Keratinocyte (primary cell): ENCODE measurements at places on chromosomes 1 and 21. TPM values are rescaled to one million over a fixed set of nuclear protein-coding genes. Genes with fewer than 3 reads are reported as not detected.

The PRPF38B gene
- 21.7 to 41.0 TPM (median 25.6 TPM) in 3 replicates for polyA plus RNA-seq

The CFHR2 gene
- not detected in 3 replicates for polyA plus RNA-seq

The EPHA8 gene
- polyA plus RNA-seq, result 0.25 to 8.2 TPM (median 1.0 TPM) in 3 replicates

The FNBP1L gene
- polyA plus RNA-seq, result 13.0 to 22.9 TPM (median 16.6 TPM) in 3 replicates

The ADAMTS4 gene
- 0.22 to 0.36 TPM (median 0.35 TPM) in 3 replicates for polyA plus RNA-seq

The NHLH2 gene
- 0.19 to 0.27 TPM (median 0.21 TPM) in 3 replicates for polyA plus RNA-seq

The NBPF4 gene
- not detected in 3 replicates for polyA plus RNA-seq

The NHLH1 gene
- polyA plus RNA-seq, result 0.10 to 0.17 TPM (median 0.13 TPM) in 3 replicates

The SMCP gene
- polyA plus RNA-seq, result 0.08 to 0.53 TPM in 2 of 3 replicates, not detected in the other

The REN gene
- polyA plus RNA-seq, result 0.05 TPM in 1 of 3 replicates, not detected in the others

DNA sequence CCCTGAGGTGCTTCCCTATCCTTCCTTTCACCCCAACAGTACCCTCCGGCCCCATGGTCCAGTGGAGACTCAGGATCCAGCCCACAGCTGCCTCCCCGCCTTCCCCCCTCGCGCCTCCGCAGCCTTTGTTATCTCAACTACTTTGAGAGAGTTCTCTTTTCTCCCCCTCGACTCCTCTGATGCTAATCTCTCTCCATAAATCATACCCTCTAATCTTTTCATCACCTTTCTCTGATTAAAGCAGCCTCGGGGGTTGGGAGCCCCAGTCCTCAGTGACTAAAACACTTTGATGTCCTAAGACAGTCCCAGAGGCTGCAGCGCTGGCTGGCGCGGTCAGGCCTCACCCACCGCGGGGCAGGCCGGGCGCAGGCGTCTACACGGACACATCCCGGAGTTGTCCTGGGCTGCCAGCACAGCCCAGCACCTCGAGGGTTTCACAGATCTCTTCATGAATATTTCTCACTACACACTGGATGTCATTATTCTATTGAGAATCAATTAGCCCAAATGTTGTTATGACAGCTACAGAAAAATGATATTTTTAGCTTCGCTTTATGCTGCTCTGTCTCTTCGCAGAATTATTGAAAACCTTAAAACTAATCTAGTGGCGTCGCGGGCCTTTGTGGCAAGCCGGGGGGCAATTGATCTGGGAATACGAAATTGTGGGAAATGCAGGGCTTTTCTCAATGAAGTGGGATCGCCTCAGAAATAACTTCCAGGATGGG lies 289.5 kb downstream of the RRAGC start:
- no peak for DNase-seq

GRCh38 chr1:157551694-157552693 lies at the start of gene FCRL5:
Gene FCRL5 (minus strand): TSS chr1:157552515. CDS start chr1:157552362, 153 bp downstream.
- no peak for DNase-seq

GRCh38 chr21:35503671-35504070 lies 454.6 kb upstream of the RUNX1 start:
- DNase-seq, result no peak

DNA sequence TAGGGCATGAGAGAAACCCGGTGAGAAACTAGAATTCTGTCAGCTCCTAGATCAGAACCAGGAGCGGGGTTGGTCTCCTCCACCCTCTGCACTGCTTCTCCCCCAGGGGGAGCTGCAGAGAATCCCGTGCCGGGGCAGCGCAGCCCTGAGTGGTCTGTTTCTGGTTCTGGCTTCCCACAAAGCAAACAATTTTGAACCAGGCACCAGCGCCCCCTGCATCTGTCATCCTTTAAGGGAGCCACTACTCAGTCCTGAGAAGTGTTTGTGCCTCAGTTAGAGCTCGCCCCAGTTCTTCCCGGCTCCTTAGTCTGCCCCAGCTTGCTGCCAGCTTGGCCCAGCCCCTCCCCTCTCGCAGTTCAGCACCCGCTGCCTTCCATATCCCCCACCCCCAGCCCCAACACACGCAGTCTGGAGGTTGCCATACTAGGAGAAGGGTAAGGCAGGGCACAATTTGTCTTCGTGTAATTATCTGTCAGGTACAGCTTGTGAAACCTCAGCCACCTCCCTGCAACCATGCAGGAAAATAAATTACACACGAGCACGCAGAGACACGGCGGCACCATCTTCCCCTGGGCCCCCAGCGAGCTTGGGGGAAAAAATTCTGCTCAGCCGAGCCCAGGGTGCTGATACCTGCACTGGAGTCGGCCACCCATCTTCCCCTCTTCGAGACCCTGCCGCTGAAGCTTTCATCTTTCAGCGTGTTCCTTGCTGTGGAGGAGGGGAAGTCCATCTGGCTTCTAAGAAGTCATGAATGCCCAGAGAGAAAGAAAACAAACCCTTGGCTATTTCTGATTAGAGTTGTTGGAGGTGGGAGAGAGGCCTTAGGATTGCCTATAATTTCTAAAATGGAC lies 62.6 kb upstream of the CD1D start:
- DNase-seq, result no peak

GRCh38 chr1:160127865-160128523 lies 12.4 kb downstream of the ATP1A2 start:
- no peak for DNase-seq

GRCh38 chr1:213119794-213120193 lies 68.8 kb downstream of the RPS6KC1 start:
- no peak for DNase-seq

DNA sequence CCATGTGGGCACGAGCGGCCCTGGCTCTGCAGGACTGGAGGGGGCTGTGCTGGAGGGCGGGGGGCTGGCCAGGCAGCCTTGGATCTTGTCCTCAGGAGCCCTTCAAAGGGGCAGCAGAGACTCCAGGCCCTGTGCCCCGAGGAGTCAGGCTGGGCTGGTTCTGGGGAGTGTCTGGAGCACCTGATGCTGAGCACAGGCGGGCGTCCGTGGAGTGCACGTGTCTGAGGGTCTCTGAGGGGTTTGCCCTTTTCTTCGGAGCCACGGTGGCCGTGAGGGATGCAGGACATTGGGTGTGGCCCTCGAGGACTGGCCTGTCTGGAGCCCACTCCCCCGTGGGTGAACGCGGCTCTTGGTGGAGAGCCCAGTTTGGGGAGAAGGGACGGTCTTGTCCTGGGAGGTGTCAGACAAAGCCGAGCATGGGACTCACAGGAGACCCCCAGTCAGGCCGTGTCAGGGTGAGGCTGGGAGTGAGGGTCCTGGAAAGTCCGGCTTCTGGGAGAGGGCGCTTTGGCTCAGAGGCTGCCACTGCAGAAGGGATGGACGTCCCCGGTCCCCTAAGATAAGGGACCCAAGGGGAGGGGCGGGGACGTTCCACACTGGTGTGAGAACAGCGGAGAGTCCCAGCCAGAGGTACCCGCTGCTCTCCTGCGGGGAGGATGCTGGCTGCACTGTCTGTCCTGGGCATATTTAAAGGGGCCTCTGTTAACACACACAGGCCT lies 60.8 kb downstream of the COL18A1 start:
- no peak for DNase-seq

DNA sequence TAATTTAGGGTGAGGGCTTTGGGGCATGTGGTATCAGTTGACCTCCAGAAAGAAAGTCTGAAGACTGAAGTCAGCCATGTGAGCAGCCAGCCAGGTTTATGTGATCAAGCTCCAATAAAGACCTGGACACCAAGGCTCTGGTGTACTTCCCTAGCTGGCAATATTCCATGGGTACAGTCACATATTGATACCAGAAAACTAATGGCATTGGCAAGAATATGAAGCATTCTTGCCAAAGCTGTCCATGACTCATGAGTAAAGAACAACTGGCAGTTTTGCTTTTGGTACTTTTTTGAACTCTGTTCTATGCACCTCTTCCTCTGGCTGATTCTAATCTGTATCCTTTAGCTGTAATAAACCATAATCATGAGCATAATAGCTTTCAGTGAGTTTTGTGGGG lies 415.3 kb upstream of the CAMK1G start:
- DNase-seq, result peak; percentile 63

GRCh38 chr1:177744906-177745305 lies 225.0 kb downstream of the SEC16B start:
- DNase-seq, result no peak

DNA sequence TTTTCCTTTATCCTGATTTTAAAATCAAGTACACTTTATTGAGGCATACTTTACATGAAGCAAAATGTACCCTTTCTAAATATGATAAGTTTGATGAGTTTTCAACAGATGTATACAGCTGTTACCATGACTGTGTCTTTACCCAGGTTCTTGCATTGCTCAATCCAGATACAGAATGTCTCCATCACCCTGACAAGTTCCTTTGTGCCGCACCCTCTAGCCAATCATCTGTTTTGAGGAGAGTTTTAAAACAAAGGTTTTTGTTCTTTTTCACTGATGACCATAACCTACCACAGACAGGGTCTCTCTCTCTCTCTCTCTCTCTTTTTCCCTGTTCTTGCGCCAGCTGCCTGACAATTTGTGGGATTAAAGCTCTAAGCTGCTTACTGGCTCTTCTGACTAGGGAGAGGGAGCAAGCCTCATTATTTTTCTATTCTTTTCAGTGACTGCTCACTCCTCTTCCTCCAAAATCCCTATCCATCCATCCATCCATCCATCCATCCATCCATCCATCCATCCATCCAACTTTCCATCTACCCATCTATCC lies 1.2 kb upstream of the KCNE1 start:
- DNase-seq, result no peak

GRCh38 chr1:220797044-220797443 lies 10.3 kb downstream of the MTARC1 start:
- DNase-seq, result no peak

GRCh38 chr1:93652323-93652949 lies 29.2 kb downstream of the BCAR3 start:
- DNase-seq, result no peak

DNA sequence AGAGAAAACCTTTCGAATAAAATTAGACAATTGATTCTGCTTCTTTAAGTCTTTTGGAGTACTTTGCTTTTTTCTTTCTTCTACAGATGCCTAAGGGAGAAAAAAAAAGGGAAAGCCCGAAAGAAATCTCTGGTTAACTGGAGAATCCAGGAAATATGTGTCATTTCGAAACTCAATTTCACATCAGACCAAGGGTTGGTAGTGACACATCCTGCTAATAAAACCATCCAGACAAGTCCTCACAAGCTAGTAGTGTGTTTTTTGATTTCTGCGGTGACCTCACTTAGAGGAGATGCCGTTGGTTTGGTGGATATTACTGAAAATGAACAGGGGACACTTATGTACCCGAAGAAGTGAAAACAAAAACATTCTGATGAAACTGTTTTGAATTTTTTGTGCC lies 726.5 kb upstream of the ADAMTS5 start:
- DNase-seq, result peak; percentile 68

GRCh38 chr21:31446226-31446855 lies 102.3 kb upstream of the TIAM1 start:
- no peak for DNase-seq

DNA sequence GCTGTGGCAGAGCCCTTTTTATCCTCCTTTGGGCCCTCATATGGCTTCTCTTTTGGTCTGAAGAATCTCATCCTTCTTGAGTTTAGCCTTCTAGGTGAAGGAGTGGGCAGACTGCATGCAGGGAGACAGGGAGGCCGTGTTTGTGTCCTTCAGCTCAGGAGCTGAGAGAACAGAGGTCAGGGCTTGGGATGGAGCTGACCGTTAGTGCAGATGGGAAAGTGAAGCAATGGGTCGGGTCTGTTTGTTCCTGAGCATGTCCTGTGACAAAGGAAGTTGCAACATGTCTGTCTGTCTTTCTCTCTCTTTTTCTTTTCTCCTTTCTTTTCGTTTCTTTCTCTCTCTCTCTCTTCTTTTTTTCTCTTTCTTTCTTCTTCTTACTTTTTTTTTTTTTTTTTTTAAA lies 14.9 kb downstream of the MAPKAPK2 start:
- no peak for DNase-seq

- DNase-seq, result no peak
Measured at GRCh38 chr1:118949315-118949714, 38.8 kb downstream of the TBX15 start.

DNA sequence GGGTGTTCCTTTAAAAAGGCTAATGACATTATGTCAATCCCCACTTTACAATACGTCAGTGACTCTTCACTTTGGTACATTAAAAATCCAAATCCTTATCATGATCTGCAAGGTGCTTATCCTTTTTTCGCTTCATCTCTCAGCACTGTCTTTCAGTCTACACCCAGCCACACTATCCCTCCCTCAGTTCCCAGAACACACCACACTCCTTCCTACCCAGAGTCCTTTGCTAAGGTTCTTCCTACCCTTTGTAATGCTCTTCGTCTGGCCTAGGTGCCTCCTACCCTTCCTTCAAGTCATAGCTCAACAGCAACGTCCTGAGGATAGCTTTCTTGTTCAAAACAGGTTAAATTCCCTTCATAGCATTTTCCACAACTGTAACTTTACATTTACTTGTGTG lies 152.6 kb downstream of the RERE start:
- no peak for DNase-seq

DNA sequence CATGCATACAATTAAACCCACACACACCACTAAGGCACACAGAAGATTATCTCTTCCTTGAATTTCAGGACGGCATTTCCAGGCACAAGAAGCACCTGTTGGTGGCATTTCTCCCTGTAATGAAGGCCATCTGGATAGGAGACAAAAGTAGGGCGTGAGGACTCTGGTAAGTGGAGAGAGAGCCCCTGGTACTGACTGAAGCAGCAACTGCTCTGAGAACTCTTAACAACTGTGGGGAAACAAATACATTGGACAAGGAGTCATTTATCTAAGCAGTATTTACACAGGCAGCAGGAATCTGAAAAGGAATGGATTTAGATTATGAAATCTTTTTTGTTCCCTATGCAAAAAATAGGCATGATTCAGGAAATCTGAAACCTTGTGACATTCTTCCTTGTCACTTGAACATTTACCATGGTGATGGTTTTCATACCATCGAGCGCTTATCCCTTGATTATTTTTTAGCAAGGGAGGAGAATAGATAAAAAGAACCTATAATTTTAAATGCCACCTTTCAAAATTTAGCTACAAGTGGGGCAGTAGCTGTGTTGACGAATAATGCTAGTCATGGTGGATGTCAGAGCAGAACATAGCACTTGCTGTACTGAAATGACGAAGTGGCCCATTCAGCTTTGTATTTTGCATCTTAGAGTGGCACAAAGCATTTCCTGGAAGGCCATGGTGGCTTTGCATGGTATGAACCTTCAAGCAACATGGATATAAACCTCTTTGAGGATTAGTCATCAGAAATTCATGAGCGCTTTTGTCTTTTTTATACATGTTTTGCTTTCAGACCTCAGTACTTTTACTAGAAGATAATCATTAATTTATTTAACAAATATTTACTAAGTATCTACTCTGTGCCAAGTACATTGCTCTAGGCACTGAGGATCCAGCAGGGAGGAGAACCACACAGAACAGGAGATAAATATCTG lies 362.0 kb downstream of the ADGRL2 start:
- no peak for DNase-seq

DNA sequence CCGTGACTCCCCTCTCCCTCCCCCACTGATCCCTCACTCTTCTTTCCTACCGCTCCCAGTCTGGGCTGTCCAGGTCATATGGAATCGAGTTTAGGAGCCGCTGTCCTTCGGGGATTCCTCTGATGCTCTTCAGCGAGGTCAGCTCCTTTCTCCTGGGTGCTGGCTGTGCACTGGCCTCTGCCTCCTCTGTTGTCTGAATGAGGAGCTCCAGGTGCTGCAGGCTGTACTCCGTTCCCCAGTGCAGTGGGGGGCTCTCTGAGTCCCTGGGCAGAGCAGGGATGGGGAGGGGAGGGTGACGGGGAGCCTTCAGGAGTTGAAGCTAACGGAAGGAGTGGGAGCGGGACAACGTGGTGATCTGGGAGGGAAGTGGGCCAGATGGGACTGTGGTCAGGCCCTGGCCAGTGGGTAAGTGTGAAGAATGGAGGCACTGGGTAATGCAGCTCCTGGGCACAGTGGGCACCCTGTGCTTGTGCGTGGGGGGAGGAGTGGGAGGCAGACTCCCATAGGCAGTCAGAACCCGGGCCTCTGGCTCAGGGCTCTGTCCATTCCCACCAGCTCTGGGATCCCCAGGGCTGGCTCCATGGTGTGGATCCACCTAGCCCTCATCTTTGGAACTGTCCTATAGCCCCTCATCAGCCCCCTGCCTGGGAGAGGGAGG lies 59.5 kb upstream of the TLR5 start:
- DNase-seq, result no peak
